ENCODE measurements at places on chromosomes 3 and 15. TPM values are rescaled to one million over a fixed set of nuclear protein-coding genes. Genes with fewer than 3 reads are reported as not detected.

Gene SLC38A3
- 6.6 TPM for total RNA-seq

Gene STT3B
- 91.3 TPM for total RNA-seq

Gene VPS33B
- total RNA-seq: 6.8 TPM

Gene ADAMTS9
- total RNA-seq: 53.6 TPM

Gene IL17RB
- total RNA-seq: 0.08 TPM

Gene PLSCR5
- total RNA-seq: not detected

Gene CCDC54
- not detected for total RNA-seq

GRCh38 chr3:106552351-106553043, 683.7 kb upstream of the CBLB start:
- DNase-seq: no peak

DNA sequence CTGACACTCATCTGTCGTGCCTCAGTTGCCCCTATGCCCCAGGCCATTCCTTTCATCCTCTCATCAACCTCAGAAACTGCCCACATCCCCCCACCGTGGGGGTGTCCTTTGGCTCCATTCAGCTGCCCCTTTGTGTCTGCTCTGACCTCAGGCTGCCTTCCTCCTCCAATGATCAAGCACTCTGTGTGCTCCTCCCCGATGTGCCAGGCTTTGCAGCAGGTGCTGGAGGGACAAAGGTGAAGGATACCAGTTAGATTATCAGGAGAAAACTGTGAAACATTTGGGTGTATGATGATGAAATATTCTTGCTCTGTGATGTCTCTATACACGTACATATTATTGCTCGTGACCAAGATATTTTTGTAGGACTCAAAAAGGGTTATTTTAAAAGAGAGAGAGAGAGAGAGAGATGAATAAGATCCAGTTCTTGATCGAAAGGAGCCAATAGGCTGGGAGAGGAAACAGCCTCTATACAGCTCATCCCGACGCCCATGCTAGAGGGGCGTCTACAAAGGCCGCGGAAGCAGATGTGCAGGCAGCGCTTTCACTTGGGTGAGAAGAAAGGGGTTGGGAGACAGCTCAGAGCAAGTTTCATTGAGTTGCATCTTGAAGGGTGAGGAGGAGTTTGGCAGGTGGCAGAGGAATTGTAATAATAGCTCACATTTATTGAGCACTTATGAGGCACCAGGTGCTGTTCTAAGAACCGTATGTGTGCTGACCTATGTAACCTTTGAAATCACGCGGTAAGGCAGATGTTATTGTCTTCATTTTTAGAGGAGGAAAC, 28.3 kb upstream of the ADCY5 start:
- no peak for DNase-seq

- DNase-seq: no peak
Measured at GRCh38 chr15:51931638-51932037, 39.9 kb downstream of the LEO1 start.

DNA sequence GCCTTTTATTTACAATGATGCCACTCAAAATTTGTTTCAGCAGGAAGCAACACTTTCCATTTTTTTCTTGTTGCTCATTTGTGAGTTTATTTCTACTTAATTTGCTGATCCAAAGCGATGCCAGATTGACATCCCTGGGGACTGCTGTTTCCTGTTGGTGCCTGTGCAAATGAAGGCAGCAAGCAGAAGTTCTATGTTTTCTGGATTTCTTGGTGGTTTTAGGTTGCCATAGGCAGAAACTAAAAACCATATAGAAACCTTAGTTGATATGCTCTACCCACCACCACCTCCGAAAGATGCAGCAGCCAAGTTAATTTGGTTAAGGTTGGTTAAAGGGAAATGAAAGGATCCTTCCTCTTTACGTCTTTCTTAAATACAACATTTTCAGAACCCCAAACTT, 356.2 kb downstream of the RBMS3 start:
- no peak for DNase-seq

DNA sequence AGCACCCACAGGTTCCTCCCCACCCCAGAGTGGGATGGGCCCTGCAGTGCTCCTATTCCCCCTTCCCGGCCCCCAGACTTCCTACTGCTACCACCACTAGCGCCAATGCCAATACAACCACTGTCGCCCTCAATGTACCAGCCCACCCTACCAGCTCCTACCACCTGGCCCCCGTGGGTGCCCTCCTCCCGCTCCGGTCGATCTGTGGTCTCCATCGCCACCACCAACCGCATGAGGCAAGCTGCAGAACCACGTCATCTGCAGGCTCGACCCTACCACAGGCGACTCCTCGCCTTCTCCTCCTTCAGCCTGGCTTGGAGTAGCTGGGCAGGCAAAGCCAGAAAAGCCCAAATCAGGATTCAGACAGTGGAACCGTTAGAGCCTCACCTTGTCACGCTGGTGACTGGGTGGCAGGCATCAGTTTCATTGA, 179.3 kb downstream of the POTEB3 start:
- DNase-seq: no peak

- DNase-seq: no peak
Measured at GRCh38 chr15:60419753-60420152, 22.0 kb upstream of the ANXA2 start.

DNA sequence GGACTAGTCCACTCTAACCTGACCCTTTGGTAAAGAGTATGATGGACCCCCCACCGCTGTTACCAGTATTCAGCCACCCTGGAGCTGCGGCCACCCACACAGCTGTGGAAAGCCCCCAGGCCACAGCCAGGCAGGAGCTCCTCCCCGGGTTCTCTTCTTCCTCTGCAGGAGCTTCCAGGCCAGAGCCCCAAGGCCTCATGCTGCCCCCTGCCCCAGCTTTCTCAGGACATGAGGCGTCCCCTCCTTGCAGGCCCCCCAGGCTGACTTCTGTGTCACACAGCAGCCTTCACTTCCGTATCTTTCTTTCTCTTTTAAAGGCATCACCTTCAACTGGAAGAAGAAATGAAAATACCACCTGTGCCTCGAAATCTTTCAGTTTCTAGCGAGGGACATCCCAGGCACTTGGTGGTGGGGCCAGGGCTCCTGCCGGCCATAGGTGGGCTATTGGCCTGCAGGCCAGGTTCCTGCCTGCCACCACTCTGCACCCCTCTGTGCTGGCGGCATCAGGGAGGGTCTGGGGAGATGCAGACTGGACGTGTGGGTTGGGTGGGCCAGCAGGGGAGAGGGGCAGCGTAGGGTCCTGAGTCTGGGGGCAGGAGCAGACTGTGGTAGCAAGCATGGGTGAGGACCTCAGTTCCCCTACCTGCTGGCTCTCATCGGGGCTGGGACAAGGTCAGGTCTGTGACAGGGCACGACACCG, 19.9 kb downstream of the KLF13 start:
- DNase-seq: no peak

DNA sequence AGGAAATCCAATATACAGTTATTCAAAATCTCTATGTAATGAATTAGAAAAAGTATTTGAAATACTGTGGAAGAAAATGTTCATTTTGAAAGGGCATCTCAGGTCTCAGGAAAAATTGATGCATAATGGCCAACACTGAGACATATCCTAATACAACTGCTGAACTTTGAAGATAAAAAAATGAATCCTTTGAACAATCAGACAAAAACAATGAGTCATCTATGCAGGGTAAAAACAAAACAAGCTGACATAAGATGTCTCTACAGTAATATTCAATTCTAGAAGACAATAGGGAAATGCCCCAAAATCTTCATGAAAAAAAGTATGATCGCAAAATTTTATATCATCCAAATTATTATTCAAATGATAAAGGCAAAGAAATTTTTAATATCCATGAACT, 34.0 kb upstream of the ZNF280D start:
- no peak for DNase-seq

DNA sequence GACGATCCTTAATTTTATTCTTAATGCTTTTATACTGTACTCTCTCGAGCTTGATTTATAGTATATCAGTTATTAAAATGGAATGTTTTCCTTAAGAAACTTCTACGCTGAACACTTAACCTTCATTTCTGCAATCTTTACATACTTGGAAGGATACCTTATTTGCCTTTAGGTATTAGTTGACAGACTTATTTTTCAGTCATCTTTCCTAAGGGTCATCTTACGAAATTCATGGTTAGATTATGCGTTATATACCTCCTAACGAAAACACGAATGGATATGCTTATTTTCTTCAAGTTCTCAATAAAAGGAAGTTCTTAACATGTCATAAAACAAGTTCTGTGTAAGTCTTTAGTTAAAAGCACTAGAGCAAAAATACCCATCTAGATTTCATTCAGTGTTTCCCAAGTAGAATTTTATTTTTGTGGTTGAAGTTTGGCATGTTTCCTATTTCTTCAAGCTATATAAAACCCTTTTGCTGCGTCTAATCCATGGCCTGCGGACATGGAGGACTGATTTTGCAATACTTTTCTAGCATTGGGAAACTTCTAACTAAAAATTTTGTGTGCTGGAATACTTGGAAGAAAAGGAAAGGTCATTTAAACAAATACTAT, 231.3 kb downstream of the TP63 start:
- no peak for DNase-seq
